ENCODE measurements at places on chromosomes 6 and 20.
A peak's percentile ranks its signal among the peaks of the same experiment; 100 is the strongest.

- DNase-seq: no peak
Measured at GRCh38 chr6:167479901-167480648, 155.2 kb downstream of the TTLL2 start.

GRCh38 chr6:148831064-148831463 lies 84.2 kb downstream of the UST start:
- no peak for DNase-seq

DNA sequence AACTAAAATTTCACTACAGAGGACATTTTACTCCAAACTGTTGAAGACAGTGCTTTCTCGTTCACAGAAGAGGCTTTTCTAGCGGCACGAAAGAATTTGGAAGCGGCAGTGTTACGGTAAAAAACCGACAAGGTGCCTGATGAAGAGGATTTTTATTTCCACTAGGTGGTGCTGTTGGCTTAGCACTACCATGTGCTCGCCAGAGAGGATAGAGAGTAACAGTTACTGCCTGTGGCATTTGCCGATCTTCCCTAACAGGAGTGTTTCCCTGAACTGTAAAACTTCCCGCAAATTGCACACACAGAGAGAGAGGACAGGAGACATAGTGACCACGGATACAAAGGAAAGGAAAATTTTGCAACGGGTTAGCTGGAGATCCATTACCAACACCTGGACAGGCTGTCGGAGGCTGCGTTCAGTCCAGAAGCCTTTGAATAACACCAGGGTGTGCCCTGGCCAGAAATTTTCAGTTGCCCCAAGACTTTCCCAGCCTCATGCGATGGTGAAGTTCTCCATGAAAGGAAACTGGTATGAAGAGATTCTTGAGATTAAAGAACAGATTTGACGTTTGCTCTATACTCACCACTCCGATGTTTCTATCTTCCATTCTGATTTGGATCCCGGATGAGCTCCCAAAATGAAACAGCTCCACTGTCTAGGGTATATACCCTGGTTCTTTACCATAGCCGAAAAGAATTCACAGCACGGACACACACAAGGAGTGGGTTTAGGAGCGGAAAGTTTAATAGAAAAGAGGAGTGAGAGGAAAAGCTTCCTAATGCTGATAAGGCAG lies 48.1 kb downstream of the HLA-DPB1 start:
- no peak for DNase-seq

GRCh38 chr6:3324262-3324942 lies 65.7 kb downstream of the PSMG4 start:
- DNase-seq: no peak

DNA sequence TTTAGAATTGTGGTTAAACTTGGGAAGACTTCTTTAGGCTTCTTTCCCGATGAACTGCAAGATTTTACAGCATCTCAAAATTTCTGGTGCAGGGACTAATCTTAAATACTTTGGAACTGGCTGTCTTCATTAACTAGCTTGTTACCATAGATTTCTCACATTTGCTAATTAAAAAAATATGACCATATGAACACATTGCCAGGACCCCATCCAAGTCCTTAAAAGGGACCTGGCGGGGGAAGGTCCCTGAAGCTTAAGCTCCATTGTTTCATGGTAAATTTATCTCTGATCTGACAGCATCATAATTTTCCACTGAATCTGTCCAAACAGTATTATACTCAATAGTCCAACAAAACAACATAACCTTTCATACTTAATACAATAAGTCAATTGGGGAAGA lies 517.8 kb upstream of the FLRT3 start:
- DNase-seq: no peak

DNA sequence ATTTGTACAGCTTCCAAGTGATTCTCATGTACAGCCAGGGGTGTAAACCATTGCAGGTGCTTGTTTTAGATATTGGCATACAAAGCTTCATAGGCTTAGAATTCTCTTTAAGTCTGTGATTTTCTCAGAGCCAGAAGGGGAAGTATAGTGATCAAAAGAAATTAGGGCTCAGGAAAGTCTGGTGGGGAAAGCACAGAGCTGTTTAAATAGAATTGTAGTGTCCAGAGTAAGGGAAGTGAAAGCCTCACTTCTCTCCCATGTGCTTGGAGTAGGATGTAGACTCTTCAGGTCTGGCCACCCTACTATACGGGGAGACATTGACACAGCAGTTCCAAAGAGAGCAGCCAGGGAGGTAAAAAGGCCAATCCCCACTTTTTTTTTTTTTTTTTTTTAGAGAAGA lies 10.4 kb downstream of the GCNT2 start:
- no peak for DNase-seq

GRCh38 chr20:58981628-58982364 lies 740 bp downstream of the NELFCD start:
- DNase-seq: peak; percentile 20

- no peak for DNase-seq
Measured at GRCh38 chr6:147299035-147299434, 94.8 kb downstream of the STXBP5 start.

- no peak for DNase-seq
Measured at GRCh38 chr20:45336530-45337366, 11.5 kb downstream of the SDC4 start.

DNA sequence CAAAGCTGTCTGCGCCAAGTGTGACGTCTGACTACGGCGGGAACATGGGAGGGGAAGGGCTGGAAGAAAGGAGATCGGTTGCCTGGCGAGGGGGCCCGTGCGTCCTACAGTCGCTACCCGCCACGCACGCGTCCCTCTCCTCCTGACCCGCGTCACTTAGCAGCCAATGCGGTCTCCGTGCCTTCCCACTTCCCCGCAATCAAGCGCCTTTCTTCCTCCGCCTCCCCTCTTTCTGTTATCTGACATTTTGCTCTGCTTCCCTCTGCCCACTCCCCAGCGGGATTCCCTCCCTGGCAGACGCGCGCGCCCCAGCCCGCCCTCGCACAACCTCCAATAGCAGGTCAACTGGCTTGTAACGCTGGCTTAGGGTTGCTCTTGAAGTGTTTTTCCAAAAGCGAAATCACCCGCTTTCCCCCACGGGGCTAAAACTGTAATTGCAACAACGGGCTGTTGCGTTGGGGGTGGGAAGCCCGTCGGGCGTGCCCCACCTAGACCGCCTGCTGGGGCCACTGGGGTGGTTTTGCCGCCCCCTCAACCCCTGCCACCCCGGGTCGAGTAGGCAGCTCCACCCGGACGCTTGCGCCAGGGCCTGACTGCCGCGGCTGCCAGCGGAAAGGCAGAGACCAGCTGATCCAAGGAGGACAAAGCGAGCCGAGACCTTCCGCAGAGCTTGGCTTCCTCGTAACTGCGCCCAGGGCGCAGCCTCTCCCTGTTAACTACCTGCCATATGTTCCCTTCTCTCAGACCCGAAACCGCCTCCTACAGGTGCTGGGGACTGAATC lies 6.2 kb upstream of the SOX4 start:
- DNase-seq: peak; percentile 85

DNA sequence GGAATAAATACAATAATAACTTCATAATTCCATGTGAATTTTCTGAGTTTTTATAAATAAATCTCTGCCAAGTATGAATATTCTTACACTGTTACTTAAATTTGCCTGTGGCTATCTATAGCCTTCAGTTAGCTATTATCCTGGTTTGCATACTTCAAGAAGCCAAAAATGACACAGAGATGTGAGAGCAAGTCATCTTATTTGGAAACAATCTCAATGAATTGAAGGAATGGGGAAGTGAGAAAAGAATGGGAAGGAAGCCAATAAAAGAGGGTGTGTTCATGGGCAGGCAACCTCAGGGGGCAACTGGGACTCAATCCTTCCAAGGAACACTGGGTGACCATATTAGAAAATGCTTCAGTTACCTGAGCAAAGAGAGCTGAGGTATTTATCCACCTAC lies 9.9 kb downstream of the HAO1 start:
- no peak for DNase-seq

DNA sequence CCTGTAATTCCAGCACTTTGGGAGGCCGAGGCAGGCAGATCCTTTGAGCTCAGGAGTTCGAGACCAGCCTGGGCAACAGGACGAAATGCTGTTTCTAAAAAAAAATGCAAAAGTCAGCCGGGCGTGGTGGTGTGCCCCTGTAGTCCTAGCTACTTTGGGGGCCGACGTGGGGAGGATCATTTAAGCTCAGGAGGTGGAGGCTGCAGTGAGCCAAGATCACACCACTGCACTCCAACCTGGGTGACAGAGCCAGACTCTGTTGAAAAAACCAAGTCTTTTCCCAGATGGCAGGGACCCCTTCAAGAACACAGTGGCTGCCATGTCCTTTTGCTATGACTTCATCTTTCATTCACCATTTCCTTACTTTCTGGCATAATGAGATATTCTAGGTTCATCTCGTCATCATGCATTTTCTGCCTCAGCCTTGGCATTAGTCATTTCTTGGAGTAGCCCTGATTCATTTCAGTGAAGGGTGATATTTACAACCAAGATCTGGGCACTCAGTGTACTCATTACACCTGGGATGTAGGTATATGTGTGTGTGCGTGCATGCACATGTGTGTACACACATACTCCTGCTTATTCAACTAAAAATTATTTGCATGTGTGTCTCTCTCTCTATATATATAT lies 61.4 kb upstream of the TOX2 start:
- no peak for DNase-seq

- DNase-seq: no peak
Measured at GRCh38 chr6:20931093-20931492, 396.8 kb downstream of the CDKAL1 start.

GRCh38 chr20:62339647-62340062 lies 27.5 kb downstream of the LAMA5 start:
- no peak for DNase-seq

DNA sequence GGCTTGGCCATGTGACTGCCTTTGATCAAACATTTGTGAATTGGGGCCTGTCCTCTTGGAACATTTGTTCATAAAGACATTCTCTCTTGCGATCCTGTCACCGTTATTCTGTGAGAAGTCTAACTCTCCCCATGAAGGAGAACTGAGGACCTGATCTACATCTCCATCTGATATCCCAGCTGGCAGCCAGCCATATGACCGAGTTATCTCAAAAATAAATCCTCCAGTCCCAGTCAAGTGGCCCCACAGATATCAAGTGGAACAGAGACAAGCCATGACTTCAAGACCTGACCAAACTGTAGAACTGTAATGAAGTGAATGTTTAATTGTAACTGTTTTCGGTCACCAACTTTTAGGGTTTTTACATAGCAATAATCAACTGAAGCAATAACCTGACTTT lies 25.7 kb downstream of the SNX3 start:
- DNase-seq: no peak

DNA sequence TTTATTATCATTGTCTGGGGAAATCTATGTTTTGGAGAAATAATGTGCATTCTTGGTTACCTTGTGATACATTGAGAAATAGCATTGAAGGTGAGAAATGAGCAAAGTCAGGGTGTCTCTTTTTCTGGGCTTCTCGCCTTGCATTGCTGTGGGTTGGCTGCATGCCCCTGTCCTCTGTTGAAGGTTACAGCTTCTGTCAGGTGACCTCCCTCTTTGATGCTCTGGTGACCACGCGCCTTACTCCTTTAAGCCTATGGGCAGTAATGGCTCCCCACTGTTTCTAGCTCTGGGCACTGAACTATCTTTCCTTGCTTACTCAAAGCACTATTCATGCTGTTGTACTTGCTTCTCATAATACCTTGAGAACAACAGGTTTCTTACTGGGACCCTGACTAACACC lies 14.6 kb downstream of the ADGRB3 start:
- no peak for DNase-seq

GRCh38 chr20:59583428-59584277 lies 20.7 kb upstream of the PHACTR3 start:
- DNase-seq: no peak

DNA sequence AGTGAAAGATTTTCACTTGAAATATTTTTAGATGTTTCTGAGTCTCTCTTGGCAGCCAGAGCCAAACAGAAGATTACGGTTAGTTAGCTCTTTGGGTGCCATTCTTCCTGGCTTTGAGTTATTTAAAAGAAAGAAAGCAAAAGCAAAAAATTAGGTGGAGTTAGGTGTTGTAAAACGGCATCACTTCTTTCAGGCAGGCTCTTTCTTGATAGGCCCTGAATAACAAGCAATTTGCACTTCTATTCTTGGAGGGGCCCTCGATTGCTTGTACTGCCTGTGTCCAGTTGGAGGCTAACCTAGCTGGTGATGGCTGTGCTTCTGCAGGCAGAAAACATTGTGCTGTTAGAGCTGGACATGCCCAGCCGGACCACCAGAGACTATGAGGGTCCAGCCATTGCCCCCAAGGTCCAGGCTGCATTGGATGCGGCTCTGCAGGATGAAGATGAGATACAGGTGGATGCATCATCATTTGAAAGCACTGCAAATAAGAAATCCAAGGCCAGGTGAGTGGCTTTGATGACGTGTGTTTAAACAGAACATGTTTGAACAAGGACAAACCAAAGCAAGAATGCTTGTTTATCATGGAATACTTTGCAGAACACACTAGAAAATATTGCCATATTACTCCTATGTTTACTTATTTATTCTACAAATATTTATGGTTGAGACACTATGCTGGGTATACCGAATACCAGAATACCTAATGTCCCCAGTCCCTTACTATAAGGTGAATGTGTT lies 28.1 kb upstream of the ASXL1 start:
- DNase-seq: no peak

GRCh38 chr6:138088326-138088762 lies 18.9 kb downstream of the PERP start:
- peak; percentile 86 for DNase-seq

GRCh38 chr6:99712519-99712918 lies 105.9 kb downstream of the PRDM13 start:
- no peak for DNase-seq

DNA sequence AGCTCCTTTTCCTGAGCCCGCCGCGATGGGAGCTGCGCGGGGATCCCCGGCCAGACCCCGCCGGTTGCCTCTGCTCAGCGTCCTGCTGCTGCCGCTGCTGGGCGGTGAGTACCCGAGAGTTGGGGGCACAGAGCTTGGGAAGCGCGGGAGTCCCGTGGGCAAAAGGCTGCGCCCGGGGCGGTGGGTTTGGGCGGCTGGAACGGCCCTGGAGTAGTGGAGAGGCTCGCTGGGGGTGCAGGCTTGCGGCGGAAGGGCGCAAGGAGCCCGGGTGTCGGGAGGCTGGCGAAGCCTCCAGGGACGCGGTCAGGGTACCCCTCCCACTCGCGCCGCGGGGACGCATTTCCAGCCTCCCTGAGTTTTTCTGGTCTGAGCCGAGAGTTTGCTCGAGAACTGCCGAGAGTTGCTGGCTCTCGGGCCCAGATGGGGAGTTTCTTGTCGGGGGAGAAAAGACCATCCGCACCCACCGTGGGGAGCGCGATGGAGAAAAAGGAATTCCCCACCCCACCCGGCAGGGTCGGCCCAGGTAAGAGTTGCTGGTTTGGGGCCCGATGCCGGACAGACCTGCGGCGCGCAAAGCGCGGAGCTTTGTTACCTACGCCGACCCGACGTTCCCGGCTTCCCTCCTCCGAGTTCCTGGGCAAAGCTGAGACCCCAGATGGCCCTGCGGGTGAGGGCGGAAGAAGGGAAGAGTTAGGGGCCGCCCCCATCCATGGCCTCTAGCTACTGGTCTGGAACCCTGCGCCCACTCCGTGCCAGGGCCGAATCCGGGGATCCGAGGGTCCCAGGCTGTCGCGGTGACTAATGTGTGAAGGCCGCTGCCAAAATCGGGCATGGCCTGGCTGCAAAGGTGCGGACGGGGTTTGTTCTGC lies 584 bp downstream of the PTK7 start:
- DNase-seq: peak; percentile 38

Data from NCI-H345 (cell line).